IPS DF 6.9 (cell line): ENCODE measurements at places on chromosomes 3 and 15.

DNA sequence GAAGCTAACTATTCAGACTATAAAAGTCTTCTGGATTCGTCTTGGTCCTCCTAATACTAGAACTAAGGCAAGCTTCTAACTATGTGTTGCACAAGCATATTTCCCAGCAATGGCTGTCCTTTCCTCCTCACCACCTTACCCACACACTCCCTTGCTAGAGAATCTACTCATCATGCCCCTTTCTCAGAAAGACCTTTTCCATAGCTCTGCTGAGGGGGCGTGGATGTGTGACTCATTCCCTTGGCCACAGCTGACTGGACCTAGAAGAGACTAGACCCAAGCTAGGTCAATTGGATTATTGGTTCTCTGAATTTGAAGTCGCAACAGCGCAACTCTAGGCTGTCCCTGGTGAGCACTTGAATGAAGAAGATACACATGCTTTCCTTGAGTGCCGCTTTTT is 47.1 kb downstream of the ERC2 start:
- no peak for DNase-seq

DNA sequence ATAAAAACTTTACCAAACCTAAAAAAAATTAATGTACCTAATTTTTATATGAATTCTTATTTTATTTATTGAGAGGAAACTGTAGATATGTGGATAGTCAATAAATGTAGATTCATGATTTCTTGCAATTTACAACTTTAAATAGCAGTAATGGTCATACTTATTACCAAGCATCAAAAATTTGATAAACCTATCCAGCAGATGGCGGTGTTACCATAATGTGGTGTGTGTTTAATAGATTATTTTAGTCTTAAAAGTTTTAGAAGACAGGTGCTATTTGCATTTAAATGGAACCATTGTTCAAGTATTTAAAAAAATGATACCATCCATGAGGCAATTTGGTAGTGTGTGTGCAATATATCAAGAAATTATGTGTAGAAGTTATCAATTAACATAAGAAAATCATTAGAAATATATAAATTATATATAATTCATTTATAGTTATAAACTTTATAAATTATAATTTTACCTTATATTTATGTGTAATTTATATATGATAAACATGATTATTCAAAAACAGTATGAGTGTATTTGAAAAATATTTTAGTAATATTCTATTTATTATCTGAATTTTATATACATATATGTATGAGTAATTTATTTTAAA is 176.0 kb upstream of the BCHE start:
- peak; percentile 5 for DNase-seq

DNA sequence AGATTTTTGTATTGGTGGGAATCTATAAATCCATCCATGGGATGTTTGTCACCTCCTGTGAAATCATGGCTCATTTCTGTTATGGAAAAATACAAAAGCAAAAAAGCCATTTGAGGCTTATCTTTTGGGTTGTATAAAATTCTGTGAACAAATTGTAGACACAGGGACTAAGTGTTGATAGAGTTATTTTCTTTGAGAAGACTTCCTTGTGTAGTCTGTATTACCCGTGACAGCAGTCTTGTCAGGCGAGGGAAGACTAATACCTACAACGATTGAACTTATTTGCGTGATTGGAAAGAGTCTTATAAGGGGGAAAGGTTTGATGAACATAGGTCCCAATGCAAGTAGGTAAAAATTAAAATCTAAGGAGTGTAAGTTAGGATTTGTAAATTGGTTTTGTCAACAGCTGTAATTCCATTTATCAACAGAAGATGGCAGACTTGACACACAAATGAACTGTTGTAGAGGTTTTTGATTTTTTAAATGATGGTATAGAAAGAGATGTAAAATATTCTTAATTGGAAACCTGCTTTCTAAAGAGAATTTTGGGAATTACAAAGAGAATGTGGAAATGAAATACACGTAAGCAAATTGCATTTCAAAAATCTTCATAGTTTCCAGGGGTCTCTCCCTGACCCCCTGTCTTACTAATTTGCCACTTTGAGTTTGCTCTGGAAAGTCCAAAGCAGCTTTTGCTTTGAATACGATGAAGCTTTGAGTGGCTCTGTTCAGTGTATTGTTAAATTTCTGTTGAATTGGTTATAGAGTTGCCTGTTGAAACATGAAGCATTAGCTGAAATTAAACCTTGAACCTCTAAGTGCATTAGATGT is 33.2 kb downstream of the SLC25A26 start:
- peak; percentile 20 for DNase-seq

GRCh38 chr15:50840520-50840919 is 68.0 kb upstream of the AP4E1 start:
- peak; percentile 9 for DNase-seq

DNA sequence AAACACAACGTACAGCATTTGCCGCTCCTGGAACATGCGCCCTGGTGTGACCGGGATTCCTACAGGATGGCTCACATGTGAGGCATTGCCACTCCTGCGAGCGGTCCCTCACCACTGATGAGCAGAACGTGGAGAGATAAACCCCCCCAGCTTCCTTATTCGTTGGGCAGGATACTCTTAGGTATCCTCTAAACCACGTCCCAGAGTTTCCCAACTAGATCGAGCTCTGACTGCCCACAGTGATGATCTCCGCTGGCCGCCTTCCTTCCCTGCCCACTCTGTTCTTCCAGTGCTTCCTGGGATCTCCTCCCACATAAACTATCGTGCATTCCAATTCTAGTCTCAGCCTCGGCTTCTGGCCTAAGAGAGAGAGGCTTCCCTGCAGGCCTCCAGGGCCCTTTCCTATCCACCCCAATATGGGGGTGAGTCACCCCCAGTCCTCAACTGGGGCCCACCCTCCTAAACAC is 91.8 kb downstream of the TOP2B start:
- no peak for DNase-seq

- no peak for DNase-seq
Measured at GRCh38 chr3:137572931-137573330, 191.2 kb upstream of the SOX14 start.

GRCh38 chr3:10074666-10075065 is 33.4 kb downstream of the FANCD2OS start:
- DNase-seq, result no peak

DNA sequence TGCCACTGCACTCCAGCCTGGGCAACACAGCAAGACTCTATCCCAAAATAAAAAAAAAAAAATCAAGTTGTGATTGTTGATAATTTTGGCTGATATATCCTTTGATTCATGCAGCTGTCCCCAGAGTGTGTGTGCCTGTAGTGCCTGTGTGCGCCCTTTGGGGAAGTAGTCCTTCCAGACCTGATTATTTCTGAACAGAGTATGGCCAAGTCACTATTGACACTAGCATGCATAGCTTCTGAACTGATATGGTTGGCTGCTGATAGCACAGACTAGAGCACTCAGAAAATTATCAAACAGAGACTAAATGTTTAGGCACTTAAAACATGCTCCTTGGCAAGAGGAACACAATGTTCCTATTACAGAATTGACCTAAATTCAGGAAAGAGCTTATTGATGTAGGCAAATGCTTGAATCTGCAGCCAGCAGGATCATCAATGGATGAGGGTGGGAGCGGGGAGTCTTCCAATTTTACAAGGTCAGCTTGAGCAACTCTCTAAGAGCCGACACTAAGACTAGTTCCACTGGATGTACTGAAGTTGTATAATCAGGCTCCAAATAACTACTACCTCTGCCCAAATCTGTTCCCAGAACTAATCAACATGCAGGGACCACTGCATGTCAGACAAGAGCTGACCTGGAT is 17.7 kb upstream of the PTPN9 start:
- no peak for DNase-seq

GRCh38 chr15:89205991-89206585 is 15.3 kb downstream of the RLBP1 start:
- no peak for DNase-seq

- DNase-seq, result no peak
Measured at GRCh38 chr3:10351013-10351735, 30.3 kb upstream of the SEC13 start.

DNA sequence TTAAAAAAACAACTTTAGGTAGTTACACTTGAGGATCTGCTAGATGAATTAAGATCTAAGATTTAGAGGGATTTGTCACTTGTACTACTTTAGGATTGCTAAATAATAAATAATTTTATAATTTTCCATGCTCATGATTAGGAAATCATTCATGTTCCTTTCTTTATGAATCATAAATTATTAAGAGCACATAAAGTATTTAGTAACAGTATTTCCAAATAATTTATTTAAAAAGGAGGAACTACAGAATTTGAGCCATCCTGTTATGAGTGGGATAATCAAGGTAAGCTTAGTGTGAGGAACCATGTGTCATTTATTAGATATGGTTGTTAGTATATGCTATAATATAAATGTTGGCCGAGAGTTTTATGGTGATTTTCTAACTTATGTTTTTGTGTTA is 37.5 kb upstream of the C3orf38 start:
- no peak for DNase-seq

GRCh38 chr3:17135696-17136095 is 250.9 kb downstream of the PLCL2 start:
- no peak for DNase-seq

- DNase-seq, result no peak
Measured at GRCh38 chr15:48896869-48897814, 19.2 kb downstream of the EID1 start.

- no peak for DNase-seq
Measured at GRCh38 chr3:15815696-15816095, 17.9 kb upstream of the ANKRD28 start.

DNA sequence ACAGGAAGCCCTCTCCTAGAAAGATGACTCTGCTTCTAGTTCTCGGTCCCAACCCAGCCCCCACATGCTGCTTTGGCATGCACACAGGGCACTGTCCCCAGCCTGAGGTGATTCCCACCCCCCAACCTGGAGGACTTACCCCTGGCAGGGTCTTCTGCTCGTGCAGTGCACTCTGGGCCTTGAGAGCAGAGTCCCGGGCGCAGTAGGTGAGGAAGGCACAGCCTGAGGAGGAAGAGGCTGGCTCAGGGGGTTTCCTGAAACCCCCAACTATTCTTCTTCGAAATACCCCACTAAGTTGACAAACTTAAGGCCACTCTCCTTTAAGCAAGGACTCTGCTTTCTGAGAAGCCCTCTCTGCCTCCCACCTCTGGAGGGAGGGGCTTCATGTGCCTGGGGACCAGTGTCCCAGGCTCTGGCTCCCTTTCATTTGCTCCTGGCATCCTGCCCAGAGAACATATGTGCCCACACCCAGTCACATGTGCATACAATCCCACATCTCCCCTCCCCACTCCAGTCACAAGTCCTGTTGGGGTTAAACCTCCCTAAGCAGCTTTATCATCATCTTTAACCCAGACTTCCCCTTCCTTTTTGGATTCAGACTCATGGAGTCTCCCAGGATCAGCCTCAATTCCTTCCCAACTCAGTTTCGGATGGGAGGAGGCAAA is 4.1 kb downstream of the CELF6 start:
- no peak for DNase-seq

- no peak for DNase-seq
Measured at GRCh38 chr3:171815973-171816595, 5.8 kb upstream of the PLD1 start.

- no peak for DNase-seq
Measured at GRCh38 chr3:31918179-31919150, 62.6 kb downstream of the OSBPL10 start.

GRCh38 chr3:156161172-156161571 is 40.8 kb downstream of the KCNAB1 start:
- no peak for DNase-seq

DNA sequence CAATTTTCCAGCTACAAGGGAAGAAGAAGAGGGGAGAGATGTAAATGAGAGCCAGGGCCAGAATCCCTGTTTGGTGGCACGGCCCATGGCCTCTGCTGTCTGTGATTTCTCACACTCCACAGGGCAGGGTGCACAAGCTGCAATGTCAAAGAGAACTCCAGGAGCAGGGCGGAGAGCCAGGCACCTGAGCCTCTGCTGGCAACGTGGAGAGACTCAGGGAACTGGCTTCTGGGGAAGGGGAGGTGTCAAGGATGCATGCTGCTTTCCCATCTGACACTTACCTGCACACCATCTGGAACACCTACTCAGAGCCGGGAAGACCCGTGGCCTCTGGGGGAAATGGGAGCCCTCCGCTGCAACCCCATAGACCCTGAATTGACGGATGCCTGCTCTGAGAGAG is 507.5 kb upstream of the NR2F2 start:
- no peak for DNase-seq

DNA sequence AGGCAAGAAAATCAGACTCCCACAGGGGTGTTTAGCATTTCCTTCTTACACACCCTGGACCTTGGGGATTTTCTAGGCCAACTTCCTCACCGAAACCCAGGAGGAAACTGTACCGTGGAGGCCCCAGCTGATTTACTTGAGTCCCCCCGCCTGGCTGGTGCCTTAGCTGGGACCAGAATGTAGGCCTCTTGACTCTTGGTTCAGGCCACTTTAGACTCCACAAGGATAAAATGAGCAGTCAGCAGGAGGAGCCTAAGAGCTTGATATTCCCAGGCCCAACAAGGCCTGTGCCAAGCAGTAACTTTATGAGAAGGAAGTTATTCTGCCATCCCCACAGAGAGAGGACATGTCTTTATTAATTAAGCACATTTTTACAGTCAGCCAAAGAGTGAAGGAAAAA is 4.6 kb upstream of the APBA2 start:
- DNase-seq, result no peak

DNA sequence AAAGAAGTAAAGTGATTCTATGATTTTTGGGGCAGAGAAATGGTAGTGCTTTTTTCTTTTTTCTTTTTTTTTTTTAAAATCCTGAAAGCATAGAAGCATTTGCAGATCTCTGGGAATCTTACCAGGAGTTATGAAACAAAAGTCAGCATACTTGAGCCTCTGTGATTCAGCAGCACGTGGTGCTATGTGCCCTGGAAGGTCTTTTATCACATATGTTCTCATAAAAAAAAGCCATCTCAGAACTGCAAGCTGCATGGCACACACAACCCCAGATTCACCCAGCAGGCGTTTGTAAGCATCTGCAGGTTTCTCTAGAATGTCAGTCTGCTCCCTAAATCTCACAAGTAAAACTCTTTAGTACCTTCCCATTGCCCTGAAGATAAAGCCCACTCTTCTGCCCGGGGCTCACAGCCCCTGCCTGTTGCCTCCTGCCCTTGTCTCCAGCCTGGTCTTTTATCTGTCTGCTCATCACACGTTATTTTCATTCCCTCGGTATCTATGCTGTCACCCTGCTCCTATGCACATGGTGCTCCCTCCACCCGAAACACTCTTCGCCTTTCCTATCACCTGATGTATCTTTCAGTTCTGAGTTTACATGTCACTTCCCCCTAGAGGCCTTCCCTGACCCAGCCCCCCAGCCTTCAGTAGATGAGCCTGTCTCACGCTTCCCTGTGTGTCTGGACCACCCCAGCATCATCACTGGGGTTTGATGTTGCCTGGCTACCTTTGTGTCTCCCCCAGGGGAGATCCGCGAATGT is 72.4 kb downstream of the CHDH start:
- DNase-seq, result no peak

- no peak for DNase-seq
Measured at GRCh38 chr3:127488141-127488672, 102.3 kb downstream of the TPRA1 start.

GRCh38 chr3:46923559-46924350 is 46.2 kb downstream of the PTH1R start:
- no peak for DNase-seq
